Natural killer cell (primary cell): ENCODE measurements at places on chromosomes 11 and 22. TPM values are rescaled to one million over a fixed set of nuclear protein-coding genes. Genes with fewer than 3 reads are reported as not detected.

- DNase-seq, result peak; percentile 61
These were observed 21.7 kb downstream of the TMPRSS13 start for GRCh38 chr11:117907276-117908108.

- no peak for DNase-seq
These were observed 137.7 kb downstream of the WT1 start for GRCh38 chr11:32297611-32298011.

DNA sequence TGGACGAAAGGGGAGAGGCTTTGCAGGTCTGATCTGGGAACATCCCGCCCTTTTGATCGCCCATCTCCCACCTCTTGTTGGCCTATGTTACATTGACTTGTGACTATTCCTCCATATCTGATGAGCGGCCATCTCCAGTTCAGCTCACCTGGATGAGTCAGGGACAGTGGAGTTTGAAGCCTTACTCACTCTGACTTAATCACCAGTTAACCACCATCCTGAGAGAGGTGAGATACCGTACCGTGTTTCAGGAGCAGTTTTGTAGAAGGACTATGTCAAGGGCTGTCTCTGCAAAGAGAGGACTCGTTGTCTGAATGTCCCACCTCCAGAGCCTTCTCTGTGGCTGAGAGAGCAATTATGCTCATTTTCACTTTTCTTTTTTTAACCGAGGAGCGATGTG is 771.7 kb downstream of the NTM start:
- DNase-seq, result no peak

DNA sequence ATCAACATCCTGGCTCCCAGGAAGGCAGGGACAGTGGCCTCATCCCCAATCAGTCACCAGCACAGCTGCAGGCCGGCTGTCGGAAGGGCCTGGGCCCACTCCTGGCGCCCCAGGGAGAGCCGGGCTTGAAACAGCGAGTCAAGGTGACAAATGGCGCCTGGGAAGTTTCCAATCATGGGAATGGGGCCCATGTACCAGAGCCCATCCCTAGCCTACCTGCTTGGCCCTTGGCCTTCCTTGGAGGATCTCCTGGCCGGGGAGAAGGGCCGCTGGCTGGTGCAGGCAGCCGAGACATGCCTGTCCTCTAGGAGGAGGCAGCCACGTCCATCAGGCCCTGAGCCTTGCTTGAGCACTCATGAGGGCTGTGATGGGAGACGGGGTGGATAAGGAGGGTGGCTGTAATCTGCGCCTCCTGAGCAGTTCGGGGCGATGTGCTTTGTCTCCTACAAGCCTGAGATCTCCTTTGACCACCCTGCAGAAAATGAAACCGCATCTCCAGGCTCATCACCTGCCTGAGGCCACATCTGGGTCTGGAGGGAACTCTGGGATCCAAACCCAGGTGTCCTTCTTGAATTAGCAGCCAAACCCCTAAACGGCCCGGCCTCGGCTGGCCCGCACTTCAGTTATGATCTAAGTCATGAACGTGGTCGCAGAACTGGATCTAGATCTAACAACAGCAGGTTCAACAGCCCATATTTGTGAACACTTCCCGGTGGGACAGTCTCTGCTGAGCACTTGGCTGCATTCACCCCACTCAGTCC is 862.0 kb downstream of the TBC1D22A start:
- no peak for DNase-seq

DNA sequence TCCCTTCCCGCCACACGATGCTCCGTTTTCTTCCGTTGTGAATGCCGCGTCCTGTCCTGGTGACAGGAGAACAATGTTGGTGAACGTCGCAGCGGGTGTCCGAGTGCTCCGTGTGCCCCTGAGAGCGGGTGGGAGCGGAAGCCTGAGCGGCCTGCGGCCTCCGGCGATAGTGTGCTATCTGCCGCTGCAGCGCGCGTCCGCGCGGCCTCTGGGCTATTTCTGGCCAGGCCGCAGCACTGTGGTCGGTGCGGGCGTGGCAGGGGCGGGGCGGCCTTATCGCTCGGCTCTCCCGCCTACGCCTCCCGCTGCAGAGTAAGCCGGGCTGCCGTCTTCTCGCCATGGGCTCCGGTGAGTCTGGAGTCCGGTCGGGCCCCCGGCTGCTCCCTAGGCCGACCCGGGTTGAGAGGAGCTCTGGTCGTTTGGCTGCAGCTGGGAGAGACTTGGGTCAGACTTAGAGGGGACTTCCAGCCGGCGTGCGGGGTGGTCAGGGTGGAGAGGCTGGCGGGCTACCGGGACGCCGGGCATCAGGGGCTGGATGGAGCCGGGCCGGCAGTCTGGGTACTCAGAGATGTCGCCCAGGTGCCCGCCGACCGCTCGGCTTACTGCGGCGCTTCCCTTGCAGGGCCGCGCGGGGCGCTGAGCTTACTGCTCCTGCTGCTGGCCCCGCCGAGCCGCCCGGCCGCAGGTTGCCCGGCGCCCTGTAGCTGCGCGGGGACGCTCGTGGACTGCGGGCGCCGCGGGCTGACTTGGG is at the start of gene GP1BB:
GP1BB (plus strand) TSS at position 308 of the 751 bp plus-strand sequence; CDS start at position 339, 31 bp downstream.
- peak; percentile 56 for DNase-seq

MFRP gene
- not detected for total RNA-seq

GUCY1A2 gene
- total RNA-seq, result 0.15 TPM

F2 gene
- total RNA-seq, result 0.14 TPM
